ENCODE measurements at places on chromosomes 5 and 9.
A peak's percentile ranks its signal among the peaks of the same experiment; 100 is the strongest.

GRCh38 chr5:170147051-170147752 is 41.5 kb downstream of the FOXI1 start:
- no peak for DNase-seq

DNA sequence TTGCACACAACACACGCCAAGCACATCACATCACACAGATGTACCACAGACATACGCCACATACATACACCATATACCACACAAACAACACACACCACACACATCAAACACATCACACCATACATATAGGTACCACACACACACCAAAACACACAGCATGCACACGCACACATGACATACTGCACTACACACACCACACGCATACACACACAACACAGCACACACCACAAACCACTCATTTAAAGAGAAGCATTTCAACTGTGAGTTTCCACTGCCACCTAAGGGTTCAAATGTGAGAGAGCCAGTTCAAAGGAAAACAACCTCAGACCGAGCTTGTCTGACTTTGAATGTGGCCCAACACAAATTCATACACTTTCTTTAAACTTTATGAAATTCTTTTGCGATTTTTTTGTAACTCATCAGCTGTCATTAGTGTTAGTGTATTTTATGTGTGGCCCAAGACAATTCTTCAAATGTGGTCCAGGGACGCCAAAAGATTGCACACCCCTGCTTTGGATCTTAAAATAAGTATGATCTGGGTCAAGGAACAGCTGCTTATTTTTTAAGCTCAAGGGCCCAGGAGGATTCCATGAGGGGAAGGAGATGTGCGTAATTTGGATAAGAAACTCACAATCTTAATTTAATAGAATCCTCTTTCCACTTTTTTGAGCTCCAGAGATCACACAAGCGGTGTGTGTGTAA is 494.6 kb downstream of the GADD45G start:
- no peak for DNase-seq

DNA sequence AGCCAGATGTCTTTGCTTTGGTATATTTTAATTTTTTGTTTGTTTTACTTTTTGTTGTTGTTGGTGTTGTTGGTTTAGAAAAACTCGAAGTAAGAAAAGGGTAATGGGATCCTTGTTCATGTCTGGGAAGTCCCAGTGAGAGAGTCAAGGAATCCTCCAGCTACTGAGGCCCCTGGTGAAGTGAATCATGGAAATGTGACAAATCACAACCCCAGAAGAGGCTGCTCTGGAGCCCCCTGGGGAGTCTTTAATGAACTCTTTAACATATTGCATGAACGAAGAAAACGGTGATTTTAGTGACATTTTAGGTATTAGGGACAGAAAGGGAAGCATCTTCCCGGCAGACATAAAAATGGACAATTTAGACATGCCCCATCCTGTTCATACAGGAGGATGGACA is 41.3 kb downstream of the TMEM174 start:
- DNase-seq = no peak

- no peak for DNase-seq
Measured at GRCh38 chr5:4780633-4781032, 359.5 kb upstream of the ADAMTS16 start.

DNA sequence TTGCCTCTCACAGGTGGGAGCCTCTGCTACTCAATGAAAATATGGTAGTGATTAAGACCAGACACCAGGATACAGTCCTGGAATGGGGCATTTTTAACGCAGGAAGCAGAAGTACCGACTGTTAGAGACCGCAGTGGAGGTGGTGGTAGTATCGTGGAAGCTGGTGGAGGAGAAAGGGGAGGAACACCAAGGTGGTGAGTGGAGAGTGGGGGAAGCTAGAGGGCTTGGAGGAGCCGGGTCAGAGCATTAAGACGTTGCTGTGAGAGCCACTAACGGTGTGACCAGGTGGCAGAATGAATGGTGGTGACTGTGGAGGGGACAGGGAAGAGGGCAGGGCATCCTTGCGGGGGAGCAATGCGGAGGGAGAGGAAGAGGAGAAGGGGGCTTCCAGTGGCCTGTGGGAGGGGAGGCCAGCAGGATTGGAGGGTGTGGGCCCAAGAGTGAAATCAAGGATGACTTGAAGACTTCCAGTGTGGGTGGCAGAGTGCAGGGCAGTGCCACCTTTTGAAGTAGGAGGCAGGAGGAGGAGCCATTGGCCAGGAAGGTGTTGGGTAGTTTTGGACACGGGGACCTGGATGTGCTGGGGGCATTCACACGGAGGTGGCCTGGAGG is 1.6 kb upstream of the UBAC1 start:
- DNase-seq = no peak

GRCh38 chr5:150131461-150131860 is 24.2 kb downstream of the PDGFRB start:
- no peak for DNase-seq

DNA sequence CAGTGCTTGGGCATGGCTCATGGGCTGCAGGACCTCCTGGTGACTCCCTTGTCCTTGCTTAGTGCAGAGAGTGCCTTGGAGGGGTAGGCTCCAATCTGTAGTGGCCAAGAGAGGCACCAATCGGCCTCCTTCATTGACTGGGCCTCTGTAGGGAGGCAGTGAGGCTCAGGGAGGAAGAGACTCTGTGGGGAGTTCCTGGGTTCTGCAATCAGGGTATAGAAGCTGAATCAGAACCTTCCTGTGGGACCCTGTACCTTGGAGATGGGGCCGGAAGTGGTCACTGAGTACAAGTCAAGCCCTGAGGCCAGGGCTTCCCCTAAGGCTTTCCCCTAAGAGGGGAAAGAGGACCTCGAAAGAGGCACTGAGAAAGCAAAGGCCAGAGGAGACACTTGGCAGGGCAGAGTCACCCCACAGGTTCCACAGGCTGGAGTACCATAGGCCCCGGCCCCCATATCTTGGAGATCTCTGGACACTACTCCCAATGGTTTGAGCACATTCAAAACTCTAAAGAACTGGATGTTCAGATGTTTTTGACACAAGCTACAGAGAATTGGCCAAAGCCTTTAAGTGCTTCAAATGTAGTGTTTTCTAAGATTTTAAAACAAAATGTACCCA is 190.5 kb downstream of the HSPA4 start:
- no peak for DNase-seq

DNA sequence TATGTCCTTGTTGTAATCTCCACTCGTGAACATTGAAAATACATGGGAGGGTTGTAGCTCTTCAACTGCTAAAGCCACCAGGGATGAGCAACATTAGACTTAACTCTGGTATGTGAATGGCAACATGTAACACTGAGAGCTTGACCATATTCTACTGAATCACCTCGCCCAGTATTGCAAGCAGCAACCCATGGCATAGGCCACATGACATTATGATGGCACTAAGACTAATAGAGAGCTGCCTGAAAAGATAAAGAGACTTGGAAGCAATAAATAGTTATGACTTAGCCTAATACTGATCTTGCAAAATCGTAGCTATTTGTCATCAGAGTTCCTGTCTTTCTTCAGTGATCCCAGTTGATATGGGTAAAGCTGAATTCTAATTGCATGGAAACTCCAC is 108.4 kb upstream of the NREP start:
- no peak for DNase-seq

- DNase-seq = peak; percentile 46
Measured at GRCh38 chr5:100311806-100312205, 223.4 kb upstream of the FAM174A start.

DNA sequence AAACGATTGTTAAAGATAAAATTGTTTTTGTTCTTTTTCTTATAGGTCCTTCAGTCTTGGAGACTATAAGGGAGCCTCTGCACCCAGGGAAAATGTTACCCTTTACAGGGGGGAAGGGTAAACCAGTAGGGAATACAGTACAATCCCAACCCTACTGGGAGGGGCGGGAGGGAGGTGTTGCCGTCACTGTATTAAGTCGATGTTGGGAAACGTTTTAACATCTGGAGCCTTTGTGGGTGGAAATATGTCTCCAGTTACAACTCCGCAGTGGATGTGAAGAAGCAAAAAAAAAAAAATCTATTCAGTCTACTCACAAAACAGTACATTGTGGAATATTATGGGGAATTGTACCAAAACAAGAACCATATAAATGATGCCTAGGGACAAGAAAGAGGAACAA is 47.2 kb upstream of the FCHO2 start:
- no peak for DNase-seq

DNA sequence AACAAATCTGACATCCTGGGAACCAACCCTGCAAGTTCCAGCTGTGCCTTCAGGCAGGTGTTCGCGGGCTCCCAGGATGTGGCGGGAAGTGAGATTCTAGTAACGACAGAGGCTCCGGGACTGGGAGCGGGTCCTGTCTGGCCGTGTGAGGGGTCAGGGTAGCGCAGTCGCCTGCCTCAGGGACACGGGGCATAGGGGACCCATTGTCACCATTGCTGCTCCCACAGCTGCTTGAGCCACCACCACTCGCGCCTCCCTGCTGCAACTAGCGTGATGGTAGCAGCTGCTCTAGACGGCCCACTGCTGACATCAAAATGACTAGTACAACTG is 468.5 kb downstream of the CDH9 start:
- no peak for DNase-seq

- no peak for DNase-seq
Measured at GRCh38 chr9:103361906-103362305, 366.8 kb downstream of the CYLC2 start.

DNA sequence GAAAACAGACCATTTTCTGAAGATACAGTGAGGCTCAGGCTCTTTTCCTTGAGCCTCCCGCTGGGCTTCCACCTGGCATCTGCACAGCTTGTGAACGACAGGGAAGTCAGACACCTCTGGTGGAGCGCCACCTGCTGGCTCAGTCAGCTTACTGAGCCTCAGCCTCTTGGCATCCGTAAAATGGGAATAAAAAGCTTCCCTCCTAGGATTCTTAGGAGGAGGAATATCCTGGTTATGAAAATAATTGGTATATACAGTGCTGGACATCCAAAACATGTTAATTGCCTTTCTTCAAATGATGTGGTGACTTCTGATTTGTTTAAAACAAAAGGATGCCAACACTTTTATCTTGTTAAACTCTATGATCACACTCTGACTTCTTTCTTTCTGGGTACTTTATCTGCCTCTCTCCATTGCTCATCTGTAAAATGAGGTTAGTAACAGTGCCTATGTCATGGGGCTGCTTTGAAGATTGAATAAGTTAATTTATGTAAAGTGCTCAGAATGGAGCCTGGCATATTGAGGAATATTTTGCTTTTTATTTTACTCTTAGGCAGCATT is 67.5 kb downstream of the MAMDC2 start:
- DNase-seq = peak; percentile 32

GRCh38 chr5:140005145-140005591 is 37.9 kb downstream of the NRG2 start:
- DNase-seq = no peak

- peak; percentile 94 for DNase-seq
Measured at GRCh38 chr5:88824892-88825583, 57.9 kb downstream of the MEF2C start.

DNA sequence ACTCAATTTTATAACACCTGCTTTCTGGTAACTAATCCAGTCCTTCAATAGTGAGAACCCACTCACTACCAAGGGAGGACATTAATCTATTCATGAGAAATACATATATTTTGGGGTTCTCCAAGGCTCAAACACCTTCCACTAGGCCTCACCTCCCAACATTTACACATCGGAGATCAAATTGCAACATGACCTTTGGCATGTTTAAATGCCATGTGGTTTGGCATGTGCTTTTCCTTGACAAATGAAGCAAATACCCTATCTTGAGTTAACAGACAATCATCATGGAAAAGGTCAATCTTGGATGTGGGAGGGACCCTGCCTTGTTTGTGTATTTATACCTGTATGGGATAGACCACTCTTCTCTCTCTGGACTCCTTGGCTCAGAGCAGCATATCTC is 21.9 kb upstream of the SPINK14 start:
- DNase-seq = no peak

DNA sequence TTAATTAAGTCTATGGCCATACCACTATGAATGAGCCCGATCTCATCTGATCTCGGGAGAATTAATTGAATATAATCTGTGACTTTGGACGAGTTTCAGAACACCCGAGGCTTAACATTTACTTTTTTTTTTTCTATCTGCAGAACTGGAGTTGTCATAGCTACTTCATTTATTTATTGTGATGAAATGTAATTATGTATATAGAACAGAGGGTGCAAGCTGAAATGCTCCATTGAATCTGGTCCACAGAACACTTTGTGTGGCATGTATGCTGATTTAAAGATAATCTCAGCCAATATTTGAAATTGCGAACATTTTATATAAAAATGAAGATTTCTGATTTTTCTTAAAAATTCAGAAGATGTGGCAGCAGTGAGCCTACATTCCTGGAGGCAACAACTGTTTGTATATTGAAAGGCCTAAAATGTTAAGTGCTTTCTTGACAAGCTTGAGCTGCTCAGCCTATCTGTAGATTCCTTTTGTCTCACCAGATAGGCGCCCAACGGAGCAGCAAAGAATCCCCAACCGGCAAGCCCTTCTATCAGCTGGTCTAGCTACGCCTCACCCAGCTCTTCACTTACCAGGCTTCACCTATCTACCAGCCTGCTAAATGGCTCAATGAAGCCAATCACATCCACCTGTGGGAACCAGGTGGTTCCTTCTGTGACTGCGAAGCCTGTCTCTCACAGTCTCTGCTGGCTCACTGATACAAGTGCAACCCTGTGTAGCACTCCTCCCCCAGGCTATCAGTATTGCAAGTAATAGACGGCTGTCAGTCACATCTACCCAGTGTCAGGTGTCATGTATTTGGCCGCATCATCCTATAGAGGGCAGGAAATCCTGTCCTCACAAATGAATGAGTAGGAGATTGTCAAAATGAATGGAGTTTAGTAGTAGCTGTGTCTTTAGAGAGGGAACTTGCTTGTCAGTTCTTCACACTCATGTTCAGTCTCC is 170.6 kb upstream of the MRPS30 start:
- no peak for DNase-seq

GRCh38 chr5:141486091-141486490 is 1.3 kb downstream of the PCDHGC4 start:
- DNase-seq = no peak

DNA sequence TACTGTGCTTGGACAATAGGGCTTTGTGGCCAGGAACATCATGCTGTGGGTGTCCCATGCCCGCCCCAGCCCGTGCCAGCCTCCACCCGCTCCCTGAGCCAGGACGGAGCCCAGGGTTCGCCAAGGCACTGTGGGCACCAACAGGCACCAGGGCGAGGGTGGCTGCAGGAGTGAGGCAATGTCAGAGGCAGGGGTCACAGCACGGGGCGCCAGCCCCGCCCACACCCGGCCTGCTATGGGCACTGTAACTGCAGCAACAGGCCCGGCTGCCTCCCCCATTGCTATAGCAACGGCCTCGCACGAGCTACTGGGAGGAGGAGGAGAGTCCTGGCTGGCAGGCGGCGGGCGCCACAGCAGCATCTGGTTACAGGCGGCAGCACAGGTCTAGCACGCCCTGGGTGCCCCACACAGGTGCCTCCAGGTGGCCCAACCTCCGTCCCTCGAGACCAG is 2.5 kb downstream of the ABCA2 start:
- no peak for DNase-seq

Data from dermis microvascular lymphatic vessel endothelial cell (primary cell).